ENCODE measurements at places on chromosomes 7 and 10.

DNA sequence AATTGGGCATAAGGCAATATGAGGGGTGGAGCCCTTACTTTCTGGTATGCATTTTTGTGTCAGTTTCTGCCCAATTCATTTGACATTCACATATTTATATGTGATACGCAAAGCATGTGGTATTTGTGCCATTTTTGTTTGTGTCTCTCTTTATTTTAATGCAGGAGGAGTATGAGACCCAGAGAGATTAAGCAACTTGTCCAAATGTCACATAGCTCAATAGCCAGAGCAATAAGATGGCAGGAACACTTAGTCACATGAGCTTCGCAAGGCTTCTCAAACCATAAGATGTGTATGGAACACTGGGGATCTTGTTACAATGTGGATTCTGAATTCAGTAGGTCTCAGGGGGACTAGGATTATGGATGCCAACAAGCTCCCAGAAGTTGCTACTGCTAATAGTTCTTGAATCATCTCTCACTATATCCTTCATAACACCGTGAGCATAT lies 19.2 kb downstream of the MRLN start:
- no peak for DNase-seq

DNA sequence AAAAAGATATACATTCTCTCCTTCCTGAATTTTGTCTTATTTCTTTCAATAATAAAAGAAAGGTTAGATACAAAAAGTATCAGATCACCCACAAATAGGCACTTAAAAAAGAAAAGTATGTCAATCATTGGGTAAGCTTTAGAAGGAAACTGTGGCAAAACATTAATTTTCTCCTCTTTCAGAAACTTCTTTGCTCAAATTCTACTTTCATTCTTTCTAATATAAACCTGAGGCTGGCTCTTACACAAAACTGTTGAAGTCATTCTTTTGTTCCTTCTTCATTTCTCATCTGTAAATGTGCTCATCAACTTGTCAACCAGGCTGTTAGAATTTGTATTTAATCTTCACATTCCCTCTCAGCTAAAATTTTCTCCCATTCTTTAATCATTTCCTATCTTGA lies 124.6 kb downstream of the LRRN3 start:
- no peak for DNase-seq

- no peak for DNase-seq
Measured at GRCh38 chr7:114789871-114790311, 132.0 kb upstream of the MDFIC start.

DNA sequence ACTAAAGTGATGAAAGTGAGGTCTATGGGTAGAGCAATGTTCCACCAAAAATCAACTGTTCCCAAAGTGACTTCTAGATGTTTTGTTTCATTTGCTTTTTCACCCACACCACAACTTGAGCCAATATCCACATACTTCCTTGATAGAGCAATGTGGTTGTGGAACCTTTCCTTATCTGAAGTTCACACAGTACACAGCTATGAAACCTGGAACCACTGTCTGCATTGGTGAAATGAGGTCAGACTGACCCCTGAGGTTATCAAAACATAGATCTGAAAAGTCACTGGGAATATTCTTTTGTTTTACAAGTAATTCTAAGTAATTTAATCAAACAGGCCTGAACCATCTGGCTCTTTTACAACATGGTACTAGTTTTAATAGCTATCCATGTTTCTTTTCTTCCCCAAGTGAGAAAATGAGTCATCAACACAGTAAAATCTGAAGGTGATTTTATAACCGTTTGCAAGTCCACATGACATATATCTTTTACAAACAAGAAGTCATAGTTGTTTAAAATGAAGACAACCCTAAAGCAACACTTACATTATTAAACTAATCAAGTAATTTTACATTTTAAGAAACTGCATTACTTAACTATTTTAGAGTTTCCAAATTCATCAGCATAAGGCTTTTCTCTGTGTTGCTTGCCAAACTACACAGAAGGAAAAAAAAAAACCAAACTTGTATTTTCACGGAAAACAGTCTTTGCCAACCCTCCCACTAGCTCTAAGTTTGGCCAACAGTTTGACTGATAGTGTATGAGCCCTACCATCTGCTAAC lies 80.3 kb downstream of the LRRC17 start:
- DNase-seq: peak; percentile 96

GRCh38 chr7:24291271-24291670 lies 7.3 kb downstream of the NPY start:
- DNase-seq: no peak

DNA sequence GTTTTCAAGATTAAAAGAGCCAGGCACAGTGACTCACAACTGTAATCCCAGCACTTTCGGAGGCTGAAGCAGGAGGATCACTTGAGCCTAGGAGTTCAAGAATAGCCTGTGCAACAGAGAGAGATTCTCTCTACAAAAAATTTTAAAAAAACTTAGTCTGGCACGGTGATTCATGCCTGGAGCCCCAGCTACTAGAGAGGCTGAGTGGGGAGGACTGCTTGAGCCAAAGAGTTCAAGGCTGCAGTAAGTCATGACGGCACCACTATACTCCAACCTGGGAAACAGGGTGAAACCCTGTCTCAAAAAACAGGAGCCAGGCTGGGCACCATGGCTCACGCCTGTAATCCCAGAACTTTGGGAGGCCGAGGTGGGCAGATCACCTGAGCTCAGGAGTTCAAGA lies 86.6 kb upstream of the KCTD7 start:
- DNase-seq: no peak

- DNase-seq: no peak
Measured at GRCh38 chr10:50231515-50232260, 19.6 kb downstream of the ASAH2 start.

GRCh38 chr7:29607889-29608288 lies 44.3 kb downstream of the PRR15 start:
- DNase-seq: no peak

- DNase-seq: no peak
Measured at GRCh38 chr7:22627136-22627535, 99.9 kb upstream of the IL6 start.

DNA sequence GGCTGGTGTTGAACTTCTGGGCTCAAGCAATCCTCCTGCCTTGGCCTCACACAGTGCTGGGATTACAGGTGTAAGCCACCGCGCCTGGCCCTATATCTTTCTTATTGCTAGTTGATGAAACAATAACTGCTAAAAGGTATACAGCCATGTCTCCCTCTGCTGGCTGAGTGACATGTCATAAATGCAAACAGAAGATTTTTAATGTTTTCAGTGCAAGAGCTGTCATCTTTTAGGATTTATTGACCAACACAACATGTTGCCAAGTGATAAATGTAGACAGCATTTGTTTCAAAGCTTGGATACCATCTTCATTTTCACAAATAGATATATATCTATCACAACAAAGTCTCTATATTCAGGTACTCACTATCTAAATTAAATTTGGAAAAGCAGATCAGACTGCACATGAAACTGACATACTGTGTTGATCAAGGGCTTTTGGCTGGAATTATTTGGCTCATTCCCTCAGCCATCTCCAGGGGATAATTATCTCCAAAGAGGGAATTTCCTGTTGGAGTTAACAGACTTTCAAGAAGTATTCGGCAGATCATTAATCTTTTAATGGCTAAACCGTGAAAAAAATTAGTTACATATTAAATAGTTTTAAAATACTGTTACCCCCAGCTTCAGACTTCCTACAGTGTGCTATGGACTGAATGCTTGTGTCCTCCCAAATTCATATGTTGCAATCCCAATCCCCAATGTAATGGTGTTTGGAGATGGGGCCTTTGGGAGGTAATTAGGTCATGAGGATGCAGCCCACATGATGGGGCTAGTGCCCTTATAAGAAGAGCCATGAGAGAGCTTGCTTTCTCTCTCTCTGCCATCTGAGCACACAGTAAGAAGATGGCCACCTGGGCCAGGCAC lies 41.3 kb upstream of the SRPK2 start:
- DNase-seq: peak; percentile 16

DNA sequence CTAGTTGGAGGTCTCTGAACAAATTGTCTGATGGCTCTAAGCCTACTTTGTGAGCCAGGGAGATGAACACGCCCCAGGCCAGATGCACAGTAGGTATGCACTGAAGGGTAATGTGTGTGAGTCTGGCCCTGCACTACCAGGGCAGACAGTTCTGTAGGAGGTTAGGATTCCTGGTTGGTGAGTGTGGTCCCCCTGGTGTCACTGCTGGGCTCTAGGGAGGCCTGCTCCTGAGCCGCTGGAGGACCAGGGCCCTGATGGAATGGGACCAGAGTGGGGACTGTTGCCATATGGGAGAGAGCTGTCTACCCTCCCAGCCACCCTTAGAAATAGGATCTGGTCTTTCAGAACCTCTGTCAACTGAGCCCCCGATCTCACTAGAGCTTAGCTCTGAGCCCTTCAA lies 42.0 kb downstream of the CDH23 start:
- no peak for DNase-seq

DNA sequence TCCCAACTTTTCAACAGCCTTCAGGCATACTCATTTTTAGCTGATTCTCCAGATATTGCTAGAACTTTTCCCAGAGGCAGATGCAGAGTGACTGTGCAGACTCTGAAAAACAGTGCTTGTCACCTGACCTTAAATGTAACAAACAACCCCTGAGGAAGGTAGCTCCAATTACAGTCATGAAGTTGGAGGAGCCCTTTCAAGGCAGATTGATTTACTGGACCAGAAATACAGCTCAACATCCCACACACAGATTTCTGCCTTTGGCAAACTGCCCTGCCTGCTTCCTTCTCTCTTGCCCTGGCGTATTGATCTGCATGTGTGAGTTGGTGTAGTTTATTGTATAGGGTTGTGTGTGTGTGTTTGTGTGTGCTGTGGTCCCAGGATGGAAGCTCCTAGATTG lies 38.5 kb downstream of the PYROXD2 start:
- no peak for DNase-seq

DNA sequence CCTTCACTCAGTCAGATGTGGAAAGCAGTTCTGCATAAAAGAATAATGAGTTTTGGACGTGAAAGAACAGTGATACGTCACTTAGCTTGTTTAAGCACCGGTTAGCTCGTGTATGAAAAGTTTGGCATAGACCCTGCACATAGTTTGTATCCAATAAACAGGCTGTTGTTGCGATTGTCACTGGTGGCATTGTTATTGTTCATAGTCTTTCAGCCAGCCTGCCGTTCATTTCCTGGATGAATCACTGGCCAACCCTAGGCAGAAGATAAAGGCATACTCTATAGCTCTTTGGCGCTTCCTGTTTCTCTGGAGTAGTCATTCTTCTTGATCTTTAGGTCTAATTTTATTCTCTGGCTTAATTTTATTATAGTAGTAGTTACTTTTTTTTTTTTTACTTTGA lies 57.8 kb upstream of the ANKRD30A start:
- DNase-seq: no peak

DNA sequence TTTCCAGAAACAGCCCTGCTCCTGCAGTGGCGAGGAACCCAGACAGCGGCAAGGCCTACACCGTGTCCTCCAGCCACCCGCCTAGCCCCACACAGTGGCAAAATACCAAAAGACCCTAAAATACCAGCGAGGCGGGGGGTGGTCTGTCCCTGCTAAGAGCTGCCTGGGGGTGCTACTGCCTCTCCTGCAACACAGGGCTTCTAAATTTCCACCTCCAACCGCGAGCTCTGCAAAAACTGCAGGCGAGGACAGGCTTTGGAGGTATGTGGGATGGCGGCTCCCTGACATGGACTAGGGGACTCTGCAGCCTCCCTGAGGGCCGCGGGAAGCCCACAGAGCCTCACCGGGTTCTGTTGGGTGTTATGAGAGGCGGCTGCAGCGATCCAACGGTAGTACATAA lies 122.3 kb downstream of the WDR37 start:
- no peak for DNase-seq

GRCh38 chr7:143205560-143206293 lies 16.1 kb upstream of the TAS2R40 start:
- peak; percentile 97 for DNase-seq

GRCh38 chr10:5666841-5667630 lies 641 bp upstream of the ASB13 start:
- no peak for DNase-seq

- DNase-seq: no peak
Measured at GRCh38 chr10:124994573-124995473, 52.9 kb downstream of the ZRANB1 start.

DNA sequence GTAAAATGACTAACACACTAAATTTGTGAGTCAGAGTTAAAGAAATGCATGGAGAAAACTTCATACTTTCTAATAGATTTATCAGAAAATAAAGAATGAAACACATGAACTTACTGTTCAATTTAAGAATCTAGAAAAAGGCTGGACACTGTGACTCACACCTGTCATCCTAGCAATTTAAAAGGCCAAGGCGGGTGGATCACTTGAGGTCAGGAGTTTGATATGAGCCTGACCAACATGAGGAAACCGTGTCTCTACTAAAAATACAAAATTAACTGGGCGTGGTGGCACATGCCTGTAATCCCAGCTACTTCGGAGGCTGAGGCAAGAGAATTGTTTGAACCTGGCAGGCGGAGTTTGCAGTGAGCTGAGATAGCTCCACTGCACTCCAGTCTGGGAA lies 1106.2 kb upstream of the LRRN3 start:
- DNase-seq: no peak

DNA sequence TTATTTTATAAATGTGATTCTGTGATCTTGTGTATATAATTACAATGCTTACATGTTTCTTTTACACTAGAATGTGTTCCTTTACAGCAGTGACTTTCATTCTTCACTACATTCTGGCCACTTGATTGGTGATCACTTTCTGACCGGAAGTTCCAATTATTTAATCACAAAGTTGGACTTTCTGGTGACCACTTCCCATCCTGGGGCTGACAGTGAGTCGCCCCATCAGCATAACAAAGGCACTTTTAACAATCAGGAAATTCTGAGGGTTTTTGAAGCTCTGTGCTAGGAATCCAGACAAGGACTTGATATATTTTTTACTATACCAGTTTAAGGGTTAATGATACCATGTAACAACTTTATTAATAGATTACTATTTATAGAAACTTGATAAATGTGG lies 282.3 kb upstream of the KAT6B start:
- no peak for DNase-seq
